ENCODE measurements at places on chromosomes 4 and X. TPM values are rescaled to one million over a fixed set of nuclear protein-coding genes. Genes with fewer than 3 reads are reported as not detected.

Gene CYSLTR1
- 6.6 TPM for total RNA-seq

DNA sequence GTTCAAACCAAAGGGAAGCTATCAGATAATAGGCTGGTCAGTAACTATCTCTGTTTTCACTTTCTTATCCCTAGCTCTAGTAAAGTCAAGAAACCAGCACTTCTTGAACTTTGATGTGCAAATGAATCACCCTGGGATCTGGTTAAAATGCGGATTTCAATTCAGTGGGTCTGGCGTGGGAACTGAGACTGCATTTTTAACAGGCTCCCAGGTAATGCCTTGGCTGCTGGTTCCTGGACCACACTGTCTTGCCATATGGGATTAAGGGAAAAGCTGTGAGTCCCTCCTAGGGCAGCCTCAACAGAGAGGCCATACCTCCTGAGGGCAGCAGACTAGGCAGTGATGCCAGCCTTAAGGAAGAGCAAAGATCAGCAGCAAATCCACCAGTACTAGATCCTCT lies 1.7 kb downstream of the RNF175 start:
- DNase-seq, result no peak

DNA sequence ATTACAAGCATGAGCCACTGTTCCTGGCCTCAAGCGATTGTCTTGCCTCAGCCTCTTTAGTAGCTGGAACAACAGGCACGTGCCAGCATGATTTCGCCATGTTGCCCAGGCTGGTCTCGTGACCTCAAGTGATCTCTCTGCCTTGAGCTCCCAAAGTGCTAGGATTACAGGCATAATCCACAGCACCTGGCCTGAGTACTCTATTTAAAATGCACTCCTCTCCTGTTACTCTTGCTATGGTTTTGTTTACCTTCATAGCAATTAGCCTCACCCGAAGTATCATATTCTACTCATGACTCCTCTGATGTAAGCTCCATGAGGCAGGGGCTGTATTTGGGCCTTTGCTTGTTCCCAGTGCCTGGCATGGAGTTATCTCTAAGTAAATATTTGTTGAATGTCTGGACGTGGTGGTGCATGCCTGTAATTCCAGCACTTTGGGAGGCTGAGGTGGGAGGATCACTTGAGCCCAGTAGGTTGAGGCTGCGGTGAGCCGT lies 92.5 kb upstream of the SLC34A2 start:
- DNase-seq, result no peak

DNA sequence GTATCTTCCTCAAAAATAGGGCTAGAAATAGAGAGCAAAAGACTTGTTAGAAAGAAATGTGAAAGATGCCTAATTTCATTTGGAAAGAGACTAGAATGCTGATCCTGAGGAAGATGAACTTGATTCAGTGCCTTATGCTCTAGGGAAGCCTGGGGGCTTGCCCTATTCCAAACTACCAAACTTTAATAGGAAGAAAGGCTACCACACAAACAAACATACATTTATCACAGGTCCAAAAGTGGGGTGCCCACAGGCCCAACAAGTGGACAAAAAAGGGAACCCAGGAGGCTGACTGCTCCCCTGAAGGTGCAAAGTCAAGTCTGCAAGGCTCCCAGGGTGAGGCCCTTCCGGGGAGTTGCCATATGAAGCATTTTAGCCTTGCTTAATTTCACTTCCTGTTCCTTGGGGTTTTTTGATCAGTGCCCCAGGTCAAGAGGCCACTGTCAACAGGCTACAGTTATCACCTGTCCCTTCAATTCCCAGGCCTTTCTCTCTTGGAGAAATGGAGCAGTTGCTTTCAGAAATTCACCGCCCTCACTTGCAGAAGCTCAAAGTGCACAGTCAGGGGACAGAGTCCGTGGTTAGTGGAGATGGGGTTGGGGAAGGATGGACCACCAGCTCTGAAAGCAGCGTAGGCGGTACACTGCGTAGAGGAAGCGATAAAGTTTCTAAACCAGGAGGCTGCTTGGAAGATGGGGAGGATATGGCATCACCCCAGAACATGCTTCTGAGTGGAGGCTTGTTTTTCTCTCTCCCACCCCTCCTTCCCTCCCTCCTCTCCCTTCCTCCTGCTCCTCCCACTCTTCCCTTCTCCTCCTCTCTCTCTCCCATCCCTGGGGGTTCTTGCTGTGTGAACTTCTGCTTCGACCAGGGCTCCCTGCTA lies 36.4 kb downstream of the TMEM154 start:
- DNase-seq, result no peak

GRCh38 chrX:107686792-107687191 lies 58.5 kb downstream of the PRPS1 start:
- DNase-seq, result no peak

- no peak for DNase-seq
Observed at GRCh38 chrX:53654376-53654775, 32.1 kb downstream of the HUWE1 start.
